ENCODE measurements at places on chromosomes 16 and 17. TPM values are rescaled to one million over a fixed set of nuclear protein-coding genes. Genes with fewer than 3 reads are reported as not detected.

The ARHGDIG gene
- not detected for total RNA-seq

The ZPBP2 gene
- total RNA-seq = not detected

The DCUN1D3 gene
- total RNA-seq = 17.2 TPM

DNA sequence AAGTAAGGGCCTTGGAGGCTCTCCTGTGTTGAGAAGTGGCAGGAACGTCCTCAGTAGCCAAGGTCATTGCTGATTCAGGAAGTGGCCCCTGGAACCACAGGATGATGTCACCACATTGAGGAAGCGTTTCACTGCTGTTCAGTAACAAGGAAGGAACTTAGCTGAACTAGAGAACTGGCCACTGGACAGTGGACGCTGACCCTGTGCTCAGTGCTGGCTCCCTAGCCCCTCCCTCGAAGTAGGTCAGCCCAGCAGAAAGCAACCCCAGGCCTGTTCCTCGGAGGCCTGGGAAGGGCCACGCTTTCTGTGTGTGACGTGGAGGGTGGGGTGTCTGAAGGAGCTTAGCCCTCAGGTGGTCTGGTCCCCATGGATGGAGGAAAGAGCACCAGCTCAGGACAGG is 58.3 kb downstream of the B9D1 start:
- DNase-seq = peak; percentile 26

DNA sequence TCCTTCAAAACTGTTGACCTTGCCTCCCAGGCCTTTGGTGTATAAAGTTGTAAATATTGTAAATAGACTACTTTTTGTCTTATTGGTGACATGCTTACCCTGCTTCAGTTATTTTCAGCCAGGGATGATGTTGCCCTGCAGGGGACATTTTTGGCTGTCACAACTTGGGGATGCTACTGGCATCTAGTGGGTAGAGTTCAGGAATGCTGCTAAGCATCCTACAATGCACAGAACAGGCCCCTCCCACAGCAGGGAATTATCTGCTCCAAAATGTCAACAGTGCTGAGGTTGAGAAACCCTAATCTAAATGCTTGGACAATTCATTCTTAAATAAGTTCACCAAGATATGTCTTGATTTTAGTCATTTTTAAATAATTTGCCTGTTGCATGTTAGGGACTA is 459.8 kb downstream of the PMP22 start:
- no peak for DNase-seq

GRCh38 chr17:81509207-81509971 is 3.2 kb downstream of the ACTG1 start:
- DNase-seq = no peak

GRCh38 chr17:61345825-61346666 is 53.6 kb upstream of the TBX2 start:
- DNase-seq = no peak

DNA sequence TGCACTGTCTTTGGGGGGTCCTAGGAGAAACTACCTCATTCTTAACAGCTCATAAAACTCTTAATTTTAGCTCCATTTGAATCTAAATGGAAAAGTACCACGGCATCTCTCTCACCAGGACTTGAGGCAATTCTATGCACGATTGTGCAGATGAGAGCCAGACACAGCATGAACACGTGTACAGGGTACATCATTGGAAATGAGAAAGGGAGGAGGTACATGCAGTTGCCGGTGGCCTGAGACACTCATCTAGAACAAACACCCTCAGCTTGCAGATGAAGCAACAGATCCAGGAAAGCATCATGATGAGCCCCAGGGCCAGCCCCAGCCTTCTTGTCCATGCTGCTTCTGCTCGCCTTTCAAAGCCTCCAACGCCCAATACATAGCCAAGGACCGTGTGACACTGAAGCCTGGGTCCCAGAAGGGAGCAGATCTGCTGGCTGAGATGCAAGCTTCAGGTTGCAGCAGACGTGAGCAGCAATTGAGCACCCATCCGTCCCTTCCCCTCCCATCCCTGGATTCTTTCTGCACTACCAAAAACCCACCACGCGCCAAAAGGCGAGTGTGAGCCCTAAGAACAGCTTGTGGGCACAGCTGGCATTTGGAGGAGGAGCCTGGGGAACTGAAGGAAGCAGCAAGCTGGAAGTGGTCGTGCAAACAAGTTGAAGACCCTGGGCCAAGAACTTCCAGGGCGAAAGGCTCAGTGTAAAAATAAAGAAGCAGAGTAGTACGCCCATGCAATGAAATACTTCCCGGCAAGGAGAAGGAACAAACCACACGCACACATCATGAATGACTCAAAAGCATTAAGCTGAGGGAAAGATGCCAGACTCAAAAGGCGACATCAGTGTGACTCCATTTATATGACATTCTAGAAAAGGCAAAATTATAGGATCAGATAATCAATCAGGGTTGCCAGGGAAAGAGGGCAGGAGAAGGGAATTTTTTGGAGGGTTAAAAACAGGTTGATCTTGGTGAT is 7.3 kb upstream of the RCVRN start:
- DNase-seq = no peak

GRCh38 chr16:51655249-51655648 is 504.2 kb upstream of the SALL1 start:
- DNase-seq = no peak

- no peak for DNase-seq
Measured at GRCh38 chr17:58974354-58974753, 132.3 kb downstream of the TRIM37 start.

DNA sequence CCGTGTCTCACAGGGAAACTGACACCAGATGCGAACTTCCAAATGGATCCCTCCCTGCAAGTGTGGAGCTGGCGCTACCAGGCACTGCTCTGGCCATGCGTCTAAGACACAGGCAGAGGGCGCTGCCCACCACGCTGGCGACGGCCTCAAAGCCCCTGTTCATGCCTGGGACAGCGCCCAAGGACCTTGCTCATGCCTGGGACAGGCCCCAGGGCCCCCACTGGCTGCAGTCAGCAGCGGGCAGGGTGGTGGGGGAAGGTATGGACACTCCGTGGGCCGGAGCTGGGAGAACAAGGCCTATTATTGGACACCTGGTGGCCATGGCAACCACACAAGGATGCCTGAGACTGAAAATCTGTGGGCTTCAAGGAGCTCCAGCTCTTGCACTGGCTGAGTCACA is 8.8 kb downstream of the ZG16B start:
- DNase-seq = peak; percentile 77

GRCh38 chr16:19916064-19916463 is 31.4 kb upstream of the GPRC5B start:
- DNase-seq = no peak

DNA sequence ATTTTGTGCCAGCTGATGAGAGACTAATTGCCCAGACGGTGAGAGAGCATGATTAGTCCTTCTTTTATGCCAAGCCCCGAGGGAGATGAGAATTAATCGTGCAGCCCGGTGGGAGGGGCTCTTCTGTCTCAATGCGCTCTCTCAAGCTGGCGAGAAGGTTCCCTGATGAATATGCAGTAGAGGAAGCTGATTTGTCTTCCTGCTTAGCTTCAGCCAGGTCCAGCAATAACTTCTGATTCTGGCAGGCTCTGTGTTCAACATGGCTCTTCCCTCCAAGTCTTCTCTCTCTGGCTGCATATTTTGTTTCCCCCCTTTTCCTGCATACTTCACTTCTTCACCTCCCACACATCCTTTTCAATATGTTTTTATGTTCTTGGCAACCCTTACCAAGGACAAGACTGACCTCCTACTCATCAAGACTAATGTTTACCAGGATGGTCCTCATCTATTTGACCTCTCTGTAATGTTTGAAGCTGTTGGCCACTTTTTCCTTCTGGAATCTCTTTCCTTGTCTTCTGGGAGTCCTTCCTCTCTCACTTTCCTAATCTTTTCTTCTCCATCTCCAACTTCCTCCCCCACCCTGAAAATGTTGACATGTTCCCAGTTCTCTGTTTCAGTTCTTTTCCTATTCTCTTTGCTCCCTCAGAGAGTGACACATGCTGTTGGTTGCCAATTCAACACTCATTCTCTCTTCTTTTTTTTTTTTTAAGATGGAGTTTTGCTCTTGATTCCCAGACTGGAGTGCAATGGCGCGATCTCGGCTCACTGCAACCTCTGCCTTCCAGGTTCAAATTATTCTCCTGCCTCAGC is 33.1 kb downstream of the ARL4D start:
- no peak for DNase-seq

DNA sequence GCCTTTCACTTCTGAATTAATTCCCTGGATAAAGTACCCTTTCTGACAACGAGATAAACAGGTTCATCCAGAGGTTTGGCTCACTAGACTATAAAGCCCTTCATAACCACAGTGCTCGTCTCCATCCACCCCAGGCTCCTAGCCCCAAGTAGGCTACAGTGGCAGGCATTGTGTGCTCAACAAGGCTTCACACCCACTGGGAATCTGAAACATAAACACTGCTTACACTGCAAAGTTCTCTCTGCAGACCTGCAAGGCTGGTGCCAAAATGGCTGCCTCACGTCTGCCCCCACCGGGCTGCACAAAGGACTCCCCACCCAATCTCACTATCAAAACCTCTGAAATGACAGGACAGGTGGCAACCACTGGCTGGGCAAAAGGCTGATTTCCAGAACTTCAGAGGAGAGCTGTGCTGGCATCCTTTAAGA is 5.1 kb upstream of the HLF start:
- no peak for DNase-seq

DNA sequence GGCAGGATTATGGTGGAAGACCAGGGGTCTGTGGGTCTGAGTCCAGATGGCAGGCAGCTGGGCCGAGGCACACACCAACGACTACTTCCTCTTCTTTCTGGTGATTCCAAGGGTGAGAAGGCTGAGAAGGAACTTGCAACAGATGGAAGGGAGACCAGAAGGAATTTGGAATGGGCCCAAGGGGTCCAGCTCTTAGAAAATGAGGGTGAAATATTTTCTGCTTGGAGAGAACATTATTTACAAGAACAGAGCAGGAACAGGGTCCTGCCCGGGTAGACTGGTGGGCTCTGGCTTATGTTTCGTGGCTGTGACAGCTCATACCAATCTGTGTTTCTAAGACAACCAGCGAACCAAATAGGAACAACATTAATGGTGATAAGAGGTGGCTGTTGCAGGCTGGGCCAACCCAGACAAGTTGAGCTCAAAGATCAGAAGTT is 36.6 kb downstream of the CCDC42 start:
- no peak for DNase-seq

- DNase-seq = no peak
Measured at GRCh38 chr17:36111068-36111490, 7.5 kb downstream of the CCL4 start.

GRCh38 chr17:78026381-78026780 is 67.9 kb downstream of the TNRC6C start:
- no peak for DNase-seq

DNA sequence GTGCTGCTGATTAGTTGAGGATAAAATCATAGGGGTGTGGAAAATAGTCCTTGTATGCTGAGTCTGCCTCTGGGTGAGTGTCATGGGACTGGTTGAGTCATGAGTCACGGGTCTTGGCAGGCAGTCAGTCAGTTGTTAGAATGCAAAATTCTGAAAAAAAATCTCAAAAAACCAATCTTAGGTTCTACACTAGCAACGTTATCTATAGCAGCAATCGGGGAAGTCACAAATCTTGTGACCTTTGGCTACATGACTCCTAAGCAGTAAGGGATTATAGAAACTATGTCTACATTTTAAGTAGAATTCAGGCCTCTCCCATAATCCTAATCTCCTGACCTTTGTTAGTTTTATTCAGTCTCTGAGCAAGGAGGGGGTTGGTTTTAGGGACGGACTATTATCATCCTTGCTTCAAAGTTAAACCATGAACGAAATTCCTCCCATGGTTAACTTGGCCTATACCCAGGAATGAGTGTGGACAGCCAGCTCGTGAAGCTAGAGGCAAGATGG is 18.0 kb upstream of the PMFBP1 start:
- DNase-seq = no peak

DNA sequence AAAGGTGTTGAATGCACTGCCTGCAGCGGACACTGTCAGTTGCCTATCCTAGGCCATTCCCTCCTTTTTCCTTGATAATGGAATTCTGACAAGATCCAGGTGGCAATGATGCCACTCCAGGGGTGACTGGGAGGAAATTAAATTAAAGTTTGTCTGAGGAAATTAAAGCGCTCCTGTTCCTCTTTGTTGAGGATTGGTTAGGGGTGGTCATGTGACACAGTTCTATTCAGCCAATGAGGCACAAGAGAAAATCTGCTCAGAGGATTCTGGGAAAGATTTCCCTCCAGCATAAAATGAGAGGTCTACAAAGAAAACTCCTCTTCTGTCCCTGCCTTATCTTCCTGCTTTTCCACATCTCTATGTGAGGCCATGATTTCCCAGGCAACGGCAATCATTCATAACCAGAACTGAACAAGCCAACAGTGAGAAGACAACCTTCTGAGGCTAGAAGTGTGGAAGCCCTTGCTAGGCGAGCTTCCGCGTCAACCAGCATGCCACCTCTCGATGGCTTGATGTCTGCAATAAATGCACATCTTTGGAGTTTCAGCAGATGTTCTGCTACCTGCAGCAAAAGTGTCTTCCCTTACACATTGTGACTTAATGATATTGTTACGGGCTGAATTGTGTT is 5.6 kb upstream of the BCO1 start:
- no peak for DNase-seq

Data from endothelial cell (in vitro differentiated cells).